ENCODE measurements at places on chromosomes 7 and 10.

DNA sequence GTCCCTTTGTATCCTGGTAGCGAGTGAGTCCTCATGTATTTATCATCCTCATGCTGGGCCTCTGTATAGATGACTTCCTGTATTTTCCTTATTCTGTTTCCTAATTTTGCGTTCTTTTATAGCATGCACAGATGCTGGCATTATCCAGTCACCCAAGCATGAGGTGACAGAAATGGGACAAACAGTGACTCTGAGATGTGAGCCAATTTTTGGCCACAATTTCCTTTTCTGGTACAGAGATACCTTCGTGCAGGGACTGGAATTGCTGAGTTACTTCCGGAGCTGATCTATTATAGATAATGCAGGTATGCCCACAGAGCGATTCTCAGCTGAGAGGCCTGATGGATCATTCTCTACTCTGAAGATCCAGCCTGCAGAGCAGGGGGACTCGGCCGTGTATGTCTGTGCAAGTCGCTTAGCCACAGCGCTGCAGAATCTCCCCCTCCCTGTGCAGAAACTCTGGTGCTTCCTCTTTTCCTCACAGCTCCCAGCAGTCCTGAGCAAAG, 183.1 kb upstream of the PRSS58 start:
- peak; percentile 44 for DNase-seq

- DNase-seq = no peak
Measured at GRCh38 chr7:18936265-18936664, 181.2 kb downstream of the TWIST1 start.

DNA sequence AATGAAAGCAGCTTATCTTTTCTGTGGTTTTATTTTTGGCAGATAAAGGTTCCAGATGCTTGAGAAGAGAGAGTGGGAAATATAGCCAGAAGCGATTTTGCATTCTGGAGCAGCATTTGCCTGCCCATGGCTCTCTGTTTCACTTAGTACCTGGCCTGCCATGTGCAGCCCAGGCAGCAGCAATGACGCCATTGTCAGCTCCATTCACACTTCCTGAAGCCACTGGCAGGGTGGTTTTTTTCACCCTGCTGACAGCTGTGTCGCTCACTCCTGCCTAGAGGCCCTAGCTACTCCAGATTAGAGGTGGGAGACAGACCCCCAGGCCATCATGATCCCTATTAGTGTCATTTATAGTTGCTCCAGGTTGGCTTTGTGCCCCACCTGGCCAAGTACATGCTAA, 30.1 kb upstream of the NEUROD6 start:
- no peak for DNase-seq

DNA sequence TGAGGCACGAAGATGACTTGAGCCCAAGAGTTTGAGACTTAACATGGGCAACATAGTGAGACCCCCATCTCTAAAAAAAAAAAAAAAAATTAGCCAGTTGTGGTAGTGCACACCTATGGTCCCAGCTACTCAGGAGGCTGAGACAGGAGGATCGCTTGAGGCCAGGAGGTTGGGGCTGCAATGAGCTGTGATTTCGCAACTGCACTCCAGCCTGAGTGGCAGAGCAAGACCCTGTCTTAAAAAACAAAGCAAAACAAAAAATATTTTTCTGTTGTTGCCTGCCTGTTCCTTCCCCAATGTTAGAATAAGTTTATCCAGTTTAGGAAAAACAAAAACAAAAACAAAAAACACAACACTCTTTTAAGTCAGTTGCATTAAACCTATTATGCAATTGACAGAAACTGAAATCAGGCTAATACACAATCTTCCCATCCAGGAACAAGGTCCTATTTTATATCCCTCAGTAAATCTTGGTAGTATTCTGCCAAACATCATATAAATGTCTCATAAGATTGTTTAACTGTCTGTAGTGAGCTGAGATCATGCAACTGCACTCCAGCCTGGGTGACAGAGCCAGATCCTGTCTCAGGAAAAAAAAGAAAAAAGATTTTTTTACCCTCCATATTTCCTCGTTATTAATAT, 4.9 kb downstream of the PILRA start:
- no peak for DNase-seq

GRCh38 chr10:112732277-112732921, 217.6 kb upstream of the TCF7L2 start:
- no peak for DNase-seq

GRCh38 chr10:30783939-30784501, 154.5 kb upstream of the LYZL2 start:
- peak; percentile 76 for DNase-seq

DNA sequence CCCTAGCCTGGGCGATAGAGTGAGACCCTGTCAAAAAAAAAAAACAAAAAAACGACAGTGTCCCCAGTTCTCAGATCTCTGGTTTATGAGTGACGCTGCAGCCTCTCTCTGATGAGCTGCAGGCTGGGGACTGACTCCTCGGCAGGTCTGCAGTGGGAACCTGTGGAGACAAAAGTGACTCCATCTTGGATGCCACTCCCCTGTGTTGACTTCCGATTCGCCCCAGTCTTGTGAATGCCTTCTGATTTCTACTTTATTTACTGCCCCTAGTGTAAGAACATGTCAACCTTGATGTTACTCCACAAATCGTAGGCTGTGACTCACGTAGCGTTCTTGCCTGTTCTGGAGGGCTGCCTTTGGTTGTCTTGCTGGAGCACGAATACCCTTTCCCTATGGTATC, 6.2 kb downstream of the TACR2 start:
- DNase-seq = no peak
